Germinal center (tissue), 1 donor: ENCODE measurements at places on chromosomes 7 and 10.

- no peak for DNase-seq
Observed at GRCh38 chr7:142454862-142455261, 197.0 kb upstream of the PRSS58 start.

- peak; percentile 47 for DNase-seq
Observed at GRCh38 chr10:102408728-102409603, 9.6 kb downstream of the PSD start.

GRCh38 chr7:4135301-4135700 lies 546.8 kb upstream of the FOXK1 start:
- DNase-seq, result no peak

DNA sequence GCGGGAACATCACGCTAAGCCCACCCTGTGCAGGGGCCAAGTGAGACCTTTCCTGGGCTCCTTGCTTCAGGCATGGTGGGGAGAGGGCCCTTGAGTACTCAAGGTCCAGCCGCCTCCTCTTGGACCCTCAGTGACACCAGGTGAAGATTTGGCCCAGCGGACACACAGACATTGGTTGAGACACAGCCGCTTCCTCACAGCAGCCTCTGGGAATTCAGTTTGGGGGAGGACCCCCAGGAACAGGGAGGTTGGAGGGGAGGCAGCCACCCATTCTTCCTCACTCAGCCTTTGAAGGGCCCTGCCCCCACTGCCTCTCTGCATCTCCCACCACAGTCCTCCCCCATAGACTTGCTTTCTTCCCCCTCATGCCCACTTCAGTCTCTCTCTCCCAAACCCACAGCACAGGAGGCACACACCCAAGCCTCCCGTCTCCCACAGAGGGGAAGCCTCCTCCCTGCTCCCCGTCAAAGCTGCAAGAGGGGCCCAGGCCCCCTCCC lies 31.9 kb downstream of the ANXA8 start:
- DNase-seq, result no peak

DNA sequence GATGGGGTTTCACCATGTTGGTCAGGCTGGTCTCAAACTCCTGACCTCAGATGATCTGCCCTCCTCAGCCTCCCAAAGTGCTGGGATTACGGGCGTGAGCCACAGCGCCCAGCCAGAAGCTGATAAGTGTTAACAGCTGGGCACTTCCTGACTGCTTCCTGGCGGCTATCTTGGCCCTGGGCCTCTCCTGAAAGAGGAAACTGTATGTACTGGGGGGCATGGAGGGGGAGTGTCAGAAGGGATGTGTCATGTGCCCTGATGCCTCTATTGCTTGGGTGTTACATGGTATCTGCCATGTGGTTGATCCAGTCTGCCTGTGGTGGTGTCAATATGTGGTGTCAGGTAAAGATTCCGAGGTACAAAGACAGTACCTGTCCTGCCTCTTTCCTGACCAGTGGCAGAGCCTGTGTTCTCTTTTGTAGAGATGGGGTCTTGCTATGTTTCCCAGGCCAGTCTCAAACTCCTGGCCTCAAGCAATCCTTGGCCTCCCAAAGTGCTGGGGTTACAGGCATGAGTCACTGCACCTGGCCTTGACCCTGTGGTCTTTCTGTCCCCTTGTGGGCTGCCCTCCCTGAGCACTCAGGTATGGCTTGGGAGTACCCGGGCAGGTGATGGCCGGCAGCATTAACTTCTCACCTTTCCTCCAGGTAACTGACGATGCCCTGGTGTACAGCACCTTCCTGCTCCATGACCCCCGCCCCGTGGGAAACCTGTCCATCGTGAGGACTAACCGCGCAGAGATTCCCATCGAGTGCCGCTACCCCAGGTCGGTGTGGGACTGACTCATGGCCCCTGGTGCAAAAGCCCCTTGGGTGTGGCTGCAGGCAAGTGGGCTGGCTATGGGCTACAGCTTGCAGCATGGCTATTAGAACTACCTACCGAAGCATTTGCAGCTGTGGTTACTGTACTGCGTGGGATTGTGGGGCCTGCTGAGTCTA lies 4.4 kb downstream of the ZP3 start:
- no peak for DNase-seq

GRCh38 chr10:93080350-93081046 lies 6.8 kb downstream of the CYP26A1 start:
- peak; percentile 81 for DNase-seq

- peak; percentile 41 for DNase-seq
Observed at GRCh38 chr7:135232720-135233119, 918 bp upstream of the STRA8 start.

GRCh38 chr10:6647811-6648526 lies 67.9 kb upstream of the PRKCQ start:
- DNase-seq, result peak; percentile 62

- no peak for DNase-seq
Observed at GRCh38 chr10:105691811-105692210, 1050.7 kb downstream of the SORCS3 start.

DNA sequence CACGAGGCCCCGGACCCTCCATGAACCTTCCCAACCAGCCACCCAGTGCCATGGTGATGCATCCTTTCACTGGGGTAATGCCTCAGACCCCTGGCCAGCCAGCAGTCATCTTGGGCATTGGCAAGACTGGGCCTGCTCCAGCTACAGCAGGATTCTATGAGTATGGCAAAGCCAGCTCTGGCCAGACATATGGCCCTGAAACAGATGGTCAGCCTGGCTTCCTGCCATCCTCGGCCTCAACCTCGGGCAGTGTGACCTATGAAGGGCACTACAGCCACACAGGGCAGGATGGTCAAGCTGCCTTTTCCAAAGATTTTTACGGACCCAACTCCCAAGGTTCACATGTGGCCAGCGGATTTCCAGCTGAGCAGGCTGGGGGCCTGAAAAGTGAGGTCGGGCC lies 90.6 kb upstream of the PDCD4 start:
- DNase-seq, result no peak

DNA sequence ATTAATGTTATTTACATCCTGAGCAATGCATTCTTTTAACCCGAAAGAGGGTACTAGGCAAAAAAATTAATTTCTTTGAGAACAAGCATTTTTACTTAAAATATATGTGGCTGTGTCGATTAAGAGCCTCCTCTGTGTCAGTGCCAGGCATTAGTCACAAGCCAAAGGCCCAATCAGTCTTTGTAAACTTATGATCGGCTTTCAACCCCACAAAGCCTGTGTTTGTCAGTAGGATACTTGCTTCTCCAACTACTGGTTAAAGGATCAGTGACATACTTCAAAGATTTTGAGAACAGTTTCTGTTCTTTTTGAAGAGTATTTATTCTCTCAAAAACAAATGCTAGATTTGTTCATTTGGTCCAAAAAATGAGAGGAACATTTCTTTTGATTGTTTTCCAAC lies 159.3 kb downstream of the NRCAM start:
- DNase-seq, result no peak

DNA sequence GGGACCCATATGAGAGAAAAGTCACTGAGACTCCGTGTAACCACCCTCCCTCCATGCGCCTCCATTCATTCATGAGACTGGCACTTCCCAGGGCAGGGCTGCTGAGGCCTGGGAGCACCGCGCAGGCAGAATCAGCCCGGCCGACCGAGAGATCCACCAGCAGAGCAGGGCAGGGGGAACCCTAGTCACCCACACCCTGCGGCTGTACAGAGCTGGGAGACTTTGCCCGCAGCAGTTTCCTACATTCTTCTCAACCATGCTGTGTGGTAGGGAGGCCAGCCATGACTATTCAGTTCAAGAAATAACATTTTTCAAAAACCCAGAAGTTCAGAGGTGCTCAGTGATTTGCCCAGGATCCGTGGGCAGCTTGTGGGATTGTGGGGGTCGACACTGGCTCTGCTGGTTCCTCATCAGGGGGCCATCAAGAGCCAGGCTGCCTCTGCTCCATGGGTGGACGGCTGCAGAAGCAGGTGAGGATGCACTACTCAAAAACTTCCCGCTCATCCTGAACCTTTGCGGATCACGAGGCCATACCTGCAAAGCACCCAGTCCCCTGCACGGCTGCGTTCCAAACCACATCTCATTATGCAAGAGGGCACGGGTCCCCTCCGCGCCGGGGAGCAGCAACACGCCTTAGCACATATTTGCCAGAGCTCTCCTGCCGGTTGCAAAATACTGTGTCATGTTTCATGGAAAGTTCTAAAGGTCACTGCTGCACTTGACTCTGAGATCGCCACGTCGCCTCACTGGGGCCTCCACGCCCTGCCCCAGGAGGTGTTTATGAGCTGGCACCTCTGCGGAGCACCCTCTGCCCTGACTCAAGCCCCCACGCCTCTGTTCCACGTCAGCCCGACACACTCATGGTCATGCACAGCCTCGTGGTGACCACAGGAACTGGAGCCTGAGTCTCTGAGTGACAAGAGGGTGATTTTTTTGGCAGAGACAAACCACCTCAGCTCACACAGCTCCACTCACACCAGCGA lies 132.0 kb downstream of the PRKAG2 start:
- DNase-seq, result no peak

DNA sequence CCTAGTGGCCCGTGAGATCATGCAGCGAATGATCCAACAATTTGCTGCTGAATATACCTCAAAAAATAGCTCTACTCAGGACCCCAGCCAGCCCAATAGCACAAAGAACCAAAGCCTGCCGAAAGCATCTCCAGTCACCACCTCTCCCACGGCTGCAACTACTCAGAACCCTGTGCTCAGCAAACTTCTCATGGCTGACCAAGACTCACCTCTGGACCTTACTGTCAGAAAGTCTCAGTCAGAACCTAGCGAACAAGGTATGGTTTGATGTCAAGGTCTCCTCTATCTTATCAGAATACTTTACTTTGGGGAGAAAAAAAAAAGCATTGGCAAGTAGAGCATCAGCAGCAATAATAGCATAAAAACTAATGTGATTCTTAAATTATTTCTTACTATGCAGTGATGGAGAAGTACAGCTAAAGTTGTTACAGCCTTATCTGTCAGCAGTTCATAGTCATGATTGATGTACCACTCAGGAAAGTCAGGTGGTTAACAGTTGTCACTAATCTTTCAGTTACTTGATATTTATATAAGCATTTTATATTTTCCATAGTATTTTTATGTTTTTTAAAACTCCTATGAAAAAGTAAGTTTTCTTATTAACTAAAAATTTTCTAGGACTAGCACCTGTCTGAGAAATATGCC lies 117.1 kb downstream of the LCOR start:
- no peak for DNase-seq

GRCh38 chr10:46544989-46545791 lies 11.3 kb downstream of the GPRIN2 start:
- DNase-seq, result peak; percentile 70

GRCh38 chr10:124849111-124849773 lies 47.6 kb downstream of the ABRAXAS2 start:
- no peak for DNase-seq
